ENCODE measurements at places on chromosomes 5 and 9. TPM values are rescaled to one million over a fixed set of nuclear protein-coding genes. Genes with fewer than 3 reads are reported as not detected.

EQTN gene
- polyA plus RNA-seq: 0.62 TPM

DNA sequence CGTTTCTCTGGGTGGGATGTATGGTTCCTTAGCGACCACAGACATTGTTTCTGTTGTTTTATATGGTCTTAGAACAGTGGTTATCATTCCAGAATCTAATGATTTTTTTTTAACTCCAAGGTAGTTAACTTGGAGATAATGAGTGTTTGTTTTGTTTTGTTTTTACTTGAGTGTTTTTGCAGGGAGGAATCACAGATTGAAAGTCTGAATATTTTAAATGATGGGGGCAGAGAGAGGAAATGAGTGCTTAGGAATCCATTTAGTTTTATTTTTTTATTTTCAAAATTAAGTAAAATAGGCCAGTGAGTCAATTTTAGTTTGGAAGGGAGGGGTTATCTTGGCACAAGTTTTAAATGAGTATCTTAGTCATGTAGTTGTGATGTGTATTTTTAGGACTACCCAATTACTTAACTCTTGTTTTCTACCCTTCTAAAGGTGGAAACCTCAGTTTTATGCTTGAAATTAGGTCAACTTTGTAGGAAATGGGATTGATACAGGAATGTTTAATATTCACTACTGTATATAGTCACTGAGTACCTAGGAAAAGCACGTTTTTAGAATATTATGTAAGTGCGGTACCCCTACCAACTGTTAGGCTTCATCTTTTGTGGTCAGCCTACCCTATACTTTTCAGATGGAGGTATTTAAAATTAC lies 2.0 kb downstream of the UBE2R2 start:
- no peak for DNase-seq

- no peak for DNase-seq
Measured at GRCh38 chr5:137800700-137801411, 46.7 kb upstream of the HNRNPA0 start.

GRCh38 chr9:16191691-16192402 lies 639.0 kb downstream of the CCDC171 start:
- DNase-seq: peak; percentile 67

ARID3C gene
- not detected for polyA plus RNA-seq

DNA sequence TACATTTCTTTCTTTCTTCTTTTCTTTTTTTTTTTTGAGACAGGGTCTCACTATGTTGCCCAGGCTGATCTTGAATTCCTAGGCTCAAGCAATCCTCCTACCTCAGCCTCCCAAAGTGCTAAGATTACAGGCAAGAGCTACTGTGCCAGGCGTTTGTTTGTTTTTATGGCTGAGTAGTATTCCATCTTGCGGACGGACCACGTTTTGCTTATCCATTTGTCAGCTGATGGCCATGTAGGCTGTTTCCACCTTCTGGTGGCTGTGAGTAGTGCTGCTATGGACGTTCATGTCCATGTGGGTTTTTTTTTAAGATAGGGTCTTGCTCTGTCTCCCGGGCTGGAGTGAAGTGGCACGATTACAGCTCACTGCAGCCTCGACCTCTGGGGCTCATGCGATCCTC lies 2.5 kb downstream of the DOK3 start:
- DNase-seq: no peak

DNA sequence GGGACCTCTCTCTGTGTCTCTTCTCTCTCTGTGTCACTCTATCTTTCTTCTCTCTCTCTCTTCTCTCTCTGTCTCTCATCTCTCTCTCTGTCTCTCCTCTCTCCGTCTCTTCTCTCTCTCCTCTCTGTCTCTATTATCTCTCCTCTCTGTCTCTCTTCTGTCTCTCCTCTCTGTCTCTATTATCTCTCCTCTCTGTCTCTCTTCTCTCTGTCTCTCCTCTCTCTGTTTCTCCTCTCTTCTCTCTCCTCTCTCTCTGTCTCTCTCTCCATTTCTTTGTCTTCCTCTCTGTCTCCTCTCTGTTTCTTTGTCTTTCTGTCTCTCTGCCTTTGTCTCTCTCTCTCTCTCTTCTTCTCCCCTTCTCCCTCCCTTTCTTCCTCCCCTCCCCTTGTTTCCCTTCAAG lies 3.2 kb upstream of the OLFM1 start:
- DNase-seq: no peak

HMMR gene
- 22.6 TPM for polyA plus RNA-seq

- no peak for DNase-seq
Measured at GRCh38 chr5:42949348-42950115, 90.6 kb downstream of the ANXA2R start.

GRCh38 chr9:3495855-3496254 lies 29.9 kb downstream of the RFX3 start:
- DNase-seq: no peak

- DNase-seq: no peak
Measured at GRCh38 chr5:140358738-140359310, 1.2 kb upstream of the SLC4A9 start.

DNA sequence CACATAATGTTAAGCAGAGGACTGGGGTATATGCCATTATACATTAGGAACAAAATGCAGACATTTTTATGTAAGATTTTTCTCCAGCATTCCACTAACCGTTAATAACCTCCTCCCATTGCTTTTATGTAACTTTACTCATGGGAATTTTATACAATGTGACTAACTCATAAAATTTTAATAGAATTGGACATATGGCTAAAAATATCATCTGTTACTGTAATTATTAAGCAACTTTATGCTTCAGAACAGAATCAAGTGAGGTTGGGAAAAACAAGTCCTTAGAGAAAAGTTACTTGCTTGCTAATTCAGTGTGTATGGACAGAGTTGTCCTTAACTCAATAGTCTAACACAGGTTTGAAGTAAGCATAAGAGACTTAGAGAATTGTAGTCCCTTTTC lies 54.8 kb upstream of the PCSK1 start:
- DNase-seq: no peak

GRCh38 chr5:135977375-135977928 lies 22.7 kb upstream of the LECT2 start:
- no peak for DNase-seq

GRCh38 chr5:148967783-148968182 lies 95.1 kb downstream of the SH3TC2 start:
- DNase-seq: no peak

GRCh38 chr9:122060481-122060880 lies 32.6 kb downstream of the TTLL11 start:
- DNase-seq: no peak

LCN12 gene
- polyA plus RNA-seq: 24.5 TPM

G3BP1 gene
- polyA plus RNA-seq: 167 TPM

IRX4 gene
- polyA plus RNA-seq: 0.39 TPM

- DNase-seq: no peak
Measured at GRCh38 chr5:160462167-160462566, 40.5 kb downstream of the PTTG1 start.

DNA sequence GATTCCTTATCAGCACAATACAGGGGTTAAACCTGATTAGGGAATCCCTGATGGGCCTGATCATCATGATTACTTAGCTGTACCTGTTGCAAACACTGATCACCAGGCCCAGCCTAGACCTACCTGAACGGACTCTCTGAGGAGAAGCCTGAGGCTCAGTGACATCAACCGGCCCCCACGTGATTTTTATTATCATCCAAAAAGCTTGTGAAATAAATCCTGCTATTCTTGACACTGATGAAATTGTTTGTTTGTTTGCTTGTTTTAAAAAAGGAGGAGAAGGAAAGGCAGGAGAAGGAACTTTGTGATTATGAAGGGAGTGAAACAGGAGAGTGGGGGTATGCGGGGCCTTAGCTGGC lies 18.1 kb downstream of the LCP2 start:
- DNase-seq: no peak

DNA sequence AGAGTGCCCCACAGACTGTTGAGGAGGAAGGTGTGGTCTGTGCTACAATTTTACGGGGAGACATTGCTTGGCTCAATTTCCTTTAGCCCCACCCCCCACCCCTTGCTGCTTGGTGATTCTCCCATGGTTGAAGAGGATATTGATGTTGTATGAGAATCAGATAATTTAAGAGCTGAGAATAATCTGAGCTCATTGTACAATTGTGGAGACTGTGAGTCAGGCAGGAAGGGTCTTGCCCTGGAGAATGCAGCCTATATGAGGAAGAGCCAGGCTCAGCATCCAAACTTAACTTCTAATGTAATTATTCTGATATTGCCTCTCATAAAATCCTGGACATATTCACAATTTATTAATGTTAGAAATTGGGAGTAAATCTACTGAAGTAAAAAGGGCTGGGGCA lies 26.1 kb upstream of the OR2S2 start:
- DNase-seq: no peak

- peak; percentile 46 for DNase-seq
Measured at GRCh38 chr9:120755810-120756434, 37.3 kb downstream of the FBXW2 start.

TEK gene
- 35.6 TPM for polyA plus RNA-seq

PCDHGA2 gene
- 6.0 TPM for polyA plus RNA-seq

- DNase-seq: peak; percentile 72
Measured at GRCh38 chr5:90940227-90940995, 381.8 kb downstream of the ADGRV1 start.

SLC25A2 gene
- 0.14 TPM for polyA plus RNA-seq

GRCh38 chr5:65120371-65120967 lies 351.7 kb downstream of the CWC27 start:
- no peak for DNase-seq

SPINK4 gene
- not detected for polyA plus RNA-seq

- DNase-seq: no peak
Measured at GRCh38 chr9:117480253-117480652, 65.4 kb upstream of the ASTN2 start.

GRCh38 chr5:172740428-172741205 lies 30.4 kb downstream of the DUSP1 start:
- DNase-seq: no peak

- no peak for DNase-seq
Measured at GRCh38 chr5:122089096-122090013, 11.3 kb upstream of the LOX start.

FOXD4L6 gene
- not detected for polyA plus RNA-seq

DNA sequence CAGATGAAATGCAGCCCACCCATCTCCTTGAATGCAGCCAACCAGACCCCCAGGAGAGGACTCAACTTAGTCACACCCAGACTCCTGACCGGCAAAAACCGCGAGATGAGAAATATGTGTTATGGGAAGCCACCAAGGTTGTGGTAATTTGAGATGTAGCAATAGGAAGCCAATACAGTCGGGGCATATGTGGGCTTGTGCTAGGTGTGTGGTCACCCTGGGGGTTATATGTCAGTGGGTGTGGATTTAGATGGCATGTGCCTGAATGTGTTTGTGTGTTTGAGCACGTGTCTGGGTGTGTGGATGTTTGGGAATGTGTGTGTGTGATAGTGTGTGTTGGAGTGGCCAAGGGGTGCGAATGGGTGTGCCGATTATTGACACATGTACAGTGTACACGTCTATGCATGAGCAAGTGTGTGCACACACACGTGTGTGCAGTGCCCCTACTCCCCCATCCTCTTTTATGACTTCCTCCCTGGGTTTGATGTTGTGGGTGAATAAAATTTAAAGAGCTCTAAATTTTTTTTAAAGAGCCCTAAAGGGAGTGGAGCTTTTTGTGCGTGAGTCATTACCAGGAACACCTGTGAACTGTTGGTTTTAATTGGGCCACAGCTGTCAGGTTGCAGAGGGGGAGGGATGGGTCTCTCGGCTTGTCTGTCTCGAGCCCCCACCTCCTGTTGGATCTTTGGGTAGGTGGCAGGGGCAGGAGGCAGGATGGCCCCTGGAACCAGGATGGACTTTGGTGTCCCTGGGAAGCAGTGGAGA lies 86.8 kb downstream of the LHX2 start:
- DNase-seq: no peak

HRCT1 gene
- 0.47 TPM for polyA plus RNA-seq

All from renal cortex interstitium (tissue), 15 donors.